Amniotic stem cell (primary cell): ENCODE measurements at places on chromosomes 3 and 15.

DNA sequence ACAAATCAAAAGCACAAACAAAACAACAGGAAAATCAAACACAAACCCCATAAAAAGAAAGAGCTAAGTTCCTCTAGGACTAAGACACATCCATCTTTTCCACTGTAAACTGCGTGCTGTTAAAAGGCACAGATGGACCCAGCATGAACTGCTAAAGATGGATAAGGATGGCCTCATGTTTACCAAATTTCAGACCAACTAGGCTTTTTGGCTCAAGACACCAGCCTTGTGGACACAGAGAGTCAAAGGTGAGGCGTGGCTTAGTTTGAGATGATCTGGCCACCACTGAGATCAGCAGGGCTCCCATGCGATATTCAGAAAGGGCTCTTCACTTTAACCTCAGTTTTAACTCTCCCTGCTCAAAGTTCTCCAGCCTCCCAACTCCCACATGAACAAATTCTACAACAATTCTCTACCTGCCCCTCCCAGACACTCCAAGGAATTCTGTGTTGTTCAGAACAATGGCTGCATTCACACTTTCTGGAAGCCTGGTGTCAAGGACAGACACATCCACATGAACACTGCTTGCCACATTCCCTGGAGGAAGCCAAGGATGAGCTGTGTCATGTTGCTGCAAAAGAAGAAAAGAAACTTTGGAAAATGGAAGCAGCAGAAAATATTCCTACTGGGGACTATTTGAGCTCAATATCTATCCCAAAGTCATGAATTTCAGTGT is 198.4 kb upstream of the LRRN1 start:
- DNase-seq, result no peak

DNA sequence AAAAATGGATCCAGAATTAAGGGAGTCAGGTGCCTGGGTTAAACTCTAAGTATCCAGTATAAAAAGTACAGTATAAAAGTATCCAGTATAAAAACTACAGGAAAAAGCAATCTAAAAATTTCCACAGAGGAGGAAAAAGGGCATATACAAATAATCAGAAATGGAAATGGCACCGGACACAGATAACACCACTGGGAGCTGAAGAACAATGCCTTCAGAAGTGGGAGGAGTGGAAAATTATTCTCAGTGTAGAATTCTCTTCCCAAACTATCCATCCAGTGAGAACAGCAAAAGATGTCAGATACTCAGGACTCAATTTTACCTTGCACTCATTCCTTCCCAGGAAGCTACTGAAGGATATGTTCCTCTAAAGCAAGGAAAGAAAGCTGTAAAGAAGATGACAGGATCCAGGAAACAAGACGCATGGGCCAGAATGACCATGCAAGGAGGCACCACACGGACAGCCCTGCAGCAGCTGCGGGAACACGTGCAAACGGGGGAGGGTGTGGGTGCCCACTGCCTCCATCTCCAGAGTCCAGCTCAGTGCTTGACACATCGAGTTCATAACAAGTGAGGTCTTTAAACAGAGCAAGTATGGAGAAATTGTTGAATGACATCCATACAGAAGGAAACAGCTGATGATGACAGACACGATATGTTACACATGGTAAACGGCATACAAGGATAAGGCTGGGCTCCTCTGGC is 68.5 kb downstream of the CHSY1 start:
- no peak for DNase-seq

- DNase-seq, result peak; percentile 14
These were observed 44.4 kb downstream of the PCOLCE2 start for GRCh38 chr3:142844339-142844977.

- no peak for DNase-seq
These were observed 81.7 kb downstream of the LRTM1 start for GRCh38 chr3:54846119-54846518.

DNA sequence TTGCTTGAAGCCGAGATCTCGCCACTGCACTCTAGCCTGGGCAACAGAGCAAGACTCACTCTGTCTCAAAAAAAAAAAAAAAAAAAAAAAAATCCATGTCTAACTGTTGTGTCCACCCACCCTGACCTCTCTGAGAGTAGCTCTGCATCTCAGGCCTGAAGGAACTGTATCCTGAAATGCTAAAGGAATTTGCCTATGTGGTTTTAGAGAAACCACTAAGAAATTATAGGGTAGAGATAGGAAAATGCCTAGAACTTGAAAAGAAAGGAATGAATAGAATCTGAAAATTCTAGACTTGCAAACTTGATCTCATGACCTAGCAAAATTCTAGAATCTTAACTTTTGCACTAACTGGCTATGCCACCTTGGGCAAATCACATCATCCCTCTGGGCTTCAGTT is 217.5 kb upstream of the ROPN1 start:
- DNase-seq, result no peak

GRCh38 chr3:157958457-157958856 is 147.8 kb downstream of the SHOX2 start:
- DNase-seq, result no peak
